ENCODE measurements at places on chromosomes 7 and 10.

DNA sequence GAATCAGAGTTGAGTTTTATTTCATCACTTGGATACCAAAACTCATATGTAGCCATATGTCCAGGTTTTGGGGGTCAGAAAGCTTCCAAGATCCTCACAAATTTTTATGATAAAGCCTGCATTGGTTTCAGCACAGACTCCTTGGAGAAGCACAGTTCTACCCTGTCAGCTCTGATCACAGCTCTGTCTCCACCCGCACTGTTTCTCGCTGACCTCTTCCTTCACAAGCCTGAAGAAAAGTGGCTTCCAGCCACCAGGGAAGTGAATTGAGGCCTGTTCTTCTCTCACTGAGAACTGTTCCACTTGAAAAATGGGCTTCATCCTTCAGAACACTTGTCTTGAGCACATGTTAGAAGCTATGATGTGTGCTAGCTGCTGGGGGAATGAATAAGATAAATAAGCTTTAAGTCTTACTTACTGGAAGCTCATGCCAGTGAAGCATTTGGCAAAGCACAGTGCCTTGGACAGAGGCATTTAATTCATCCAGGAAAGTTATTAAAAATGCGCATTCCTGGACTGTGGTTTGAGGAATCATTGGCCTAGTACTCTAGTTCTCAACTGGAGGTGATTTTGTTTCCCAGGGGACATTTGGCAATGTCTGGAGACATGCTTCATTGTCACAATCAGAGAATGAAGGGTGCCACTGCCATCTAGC is 133.6 kb downstream of the BMPER start:
- DNase-seq, result no peak

GRCh38 chr7:132113536-132114371 is 462.5 kb downstream of the PLXNA4 start:
- no peak for DNase-seq

DNA sequence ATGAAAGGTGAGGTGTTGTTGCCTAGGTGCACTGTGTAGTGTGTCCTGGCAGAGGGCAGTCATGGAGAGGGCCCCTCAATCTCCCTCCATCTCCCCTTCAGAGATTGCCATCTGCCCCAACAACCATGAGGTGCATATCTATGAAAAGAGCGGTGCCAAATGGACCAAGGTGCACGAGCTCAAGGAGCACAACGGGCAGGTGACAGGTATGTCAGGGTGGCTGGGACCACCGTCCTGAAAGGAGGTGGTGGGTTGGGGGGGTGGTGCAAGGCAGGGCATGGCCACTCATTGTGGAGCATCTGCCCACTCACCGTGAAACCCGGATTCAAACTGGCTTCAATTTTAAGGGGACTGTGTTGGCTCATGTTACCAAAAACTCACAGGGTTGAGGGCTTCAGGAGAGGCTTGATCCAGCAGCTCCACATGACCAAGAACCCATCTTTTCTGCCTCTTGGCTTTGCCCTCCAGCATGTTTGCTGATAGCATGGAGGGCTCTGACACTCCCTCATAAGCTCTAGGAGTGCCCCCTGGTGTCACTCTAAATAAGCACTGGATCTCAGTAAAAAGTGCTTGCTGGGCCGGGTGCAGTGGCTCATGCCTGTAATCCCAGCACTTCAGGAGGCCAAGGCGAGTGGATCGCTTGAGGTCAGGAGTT is 12.2 kb downstream of the ARPC1B start:
- no peak for DNase-seq

- no peak for DNase-seq
These were observed 127.5 kb downstream of the COL28A1 start for GRCh38 chr7:7408001-7408770.

DNA sequence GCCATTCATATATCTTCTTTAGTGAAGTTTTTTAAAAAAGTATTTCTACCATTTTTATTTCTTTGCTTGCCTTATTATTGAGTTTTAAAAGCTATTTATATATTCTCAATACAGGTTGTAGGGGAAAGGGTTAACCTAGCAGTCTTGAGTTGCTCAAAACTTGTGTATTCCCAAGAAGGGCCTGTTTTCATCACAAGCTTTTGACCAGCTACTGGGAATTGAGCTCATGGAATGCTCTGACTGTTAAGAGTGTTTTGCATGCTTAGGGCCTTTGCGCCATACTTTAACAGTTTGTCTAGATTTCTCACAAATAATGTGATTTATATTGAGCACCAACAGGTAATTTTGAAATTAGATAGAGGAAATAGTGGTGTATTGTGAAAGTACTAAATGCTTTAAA is 72.0 kb upstream of the CALCR start:
- no peak for DNase-seq

DNA sequence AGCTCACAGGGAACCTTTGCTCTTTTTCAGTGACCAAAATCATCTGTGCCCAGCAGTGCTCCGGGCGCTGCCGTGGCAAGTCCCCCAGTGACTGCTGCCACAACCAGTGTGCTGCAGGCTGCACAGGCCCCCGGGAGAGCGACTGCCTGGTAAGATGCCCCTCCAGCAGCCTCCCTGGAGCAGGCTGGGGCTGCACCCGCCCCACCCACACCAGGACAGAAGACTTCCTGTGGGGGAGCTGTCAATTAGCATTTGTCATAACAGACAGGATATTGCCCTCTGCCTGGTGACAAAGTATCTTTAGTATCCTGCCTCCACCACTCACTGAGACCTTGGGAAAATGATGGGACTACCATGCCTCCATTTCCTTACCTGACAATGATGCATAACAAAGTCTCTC is 133.7 kb downstream of the EGFR start:
- no peak for DNase-seq

GRCh38 chr7:71349682-71350481 is 217.9 kb downstream of the GALNT17 start:
- DNase-seq, result no peak

GRCh38 chr7:95045236-95045923 is 138.0 kb downstream of the PPP1R9A start:
- no peak for DNase-seq

DNA sequence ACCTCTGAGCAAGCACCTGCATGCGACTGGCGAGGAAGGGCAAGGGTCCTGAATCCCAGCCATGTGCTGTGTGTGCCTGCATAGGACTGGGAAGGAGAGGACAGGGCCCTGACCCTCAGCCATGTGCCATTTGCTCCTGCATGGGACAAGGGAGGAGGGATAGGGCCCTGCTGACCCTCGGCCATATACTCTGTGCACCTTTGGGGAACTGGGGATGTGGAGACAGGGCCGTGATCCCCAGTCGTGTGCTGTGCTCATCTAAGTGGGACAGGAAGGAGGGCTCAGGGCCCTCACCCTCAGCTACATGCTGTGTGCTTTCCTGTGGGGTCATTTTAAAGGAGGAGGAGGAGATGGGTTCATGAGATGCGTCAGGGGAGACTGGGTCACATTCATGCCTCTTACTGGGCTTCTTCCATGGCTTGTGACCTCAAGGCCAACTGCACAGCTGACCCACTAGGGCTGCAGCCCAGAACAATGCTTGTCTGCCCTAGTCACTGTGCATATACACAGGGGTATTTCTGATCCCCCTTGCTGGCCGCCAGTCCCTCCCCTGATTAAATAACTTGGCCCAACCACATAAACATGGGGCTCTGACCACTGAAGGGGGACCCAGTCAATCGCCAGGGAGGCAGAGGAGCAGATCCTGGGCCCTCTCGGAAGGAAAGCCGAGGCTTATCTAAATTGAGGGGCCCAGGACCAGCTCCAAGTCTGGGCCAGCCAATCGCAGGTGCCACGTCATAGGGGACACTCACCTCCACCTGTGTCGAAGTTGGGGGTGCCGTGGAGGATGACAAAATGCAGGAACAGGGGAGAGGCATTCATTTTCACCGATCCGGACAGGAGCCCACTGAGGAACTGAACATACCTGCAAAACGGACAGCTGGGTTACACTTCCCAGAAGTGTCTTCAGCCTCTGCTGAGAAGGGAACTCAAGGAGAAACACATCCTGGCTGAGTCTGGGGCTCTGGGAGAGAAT is 167.3 kb downstream of the TNS3 start:
- DNase-seq, result no peak

DNA sequence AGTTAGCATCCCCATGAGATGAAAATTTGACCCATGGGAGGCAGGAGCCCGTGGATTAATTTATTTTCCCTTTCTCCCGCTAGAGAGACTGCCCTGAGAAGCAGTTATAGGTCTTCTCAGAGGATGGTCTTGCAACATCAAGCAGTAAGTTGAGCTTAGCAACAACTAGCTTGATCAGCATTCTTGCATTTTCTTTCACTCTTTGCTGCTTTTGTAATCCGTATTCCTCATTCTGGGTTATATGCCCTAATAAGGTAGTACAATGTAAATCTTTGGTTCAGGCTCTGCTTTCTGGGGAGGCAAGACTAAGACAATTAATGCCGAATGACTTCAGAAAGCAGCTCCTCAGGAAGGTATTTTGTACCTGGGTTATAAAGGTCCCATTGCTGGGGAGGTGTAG is 146.8 kb downstream of the FZD1 start:
- DNase-seq, result no peak

DNA sequence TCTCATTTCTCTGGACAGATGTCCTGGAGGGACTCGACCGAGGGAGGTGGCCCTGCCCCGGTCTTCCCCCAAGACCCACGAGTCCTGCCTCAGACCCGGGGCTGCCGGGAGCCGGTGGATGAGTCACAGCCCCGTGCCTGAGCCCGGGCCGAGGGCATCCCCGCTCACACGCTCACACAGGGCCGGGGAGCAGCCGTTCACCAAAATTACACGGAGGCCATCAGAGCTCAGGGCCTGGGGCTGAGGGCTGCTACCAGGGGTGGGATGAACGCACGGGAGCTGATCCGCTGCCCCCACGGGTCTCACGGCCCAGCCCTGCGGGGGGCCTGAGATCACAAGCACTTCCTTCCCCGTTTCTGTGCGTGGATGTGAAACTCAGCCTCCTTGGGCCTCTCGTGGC is 17.5 kb downstream of the FAM20C start:
- DNase-seq, result no peak

DNA sequence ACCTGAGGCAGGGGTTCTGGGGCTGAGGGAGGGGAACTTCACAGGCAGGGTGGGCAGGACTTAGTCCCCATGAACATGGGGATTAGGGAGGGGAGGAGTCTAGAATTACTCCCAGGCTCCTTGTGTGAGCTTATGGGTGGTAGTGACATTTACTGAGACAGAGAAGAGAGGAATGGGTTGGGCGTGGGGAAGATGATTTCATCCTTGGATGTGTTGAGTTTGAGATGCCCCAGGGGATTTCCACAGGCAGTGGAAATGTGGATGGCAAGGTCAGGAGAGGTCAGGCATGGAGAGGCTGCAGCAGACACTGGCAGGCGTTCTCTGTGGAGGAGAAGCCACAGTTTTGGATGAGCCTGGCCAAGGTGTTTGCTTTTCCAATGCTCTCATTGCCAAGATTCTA is 26.4 kb upstream of the GSDME start:
- no peak for DNase-seq

DNA sequence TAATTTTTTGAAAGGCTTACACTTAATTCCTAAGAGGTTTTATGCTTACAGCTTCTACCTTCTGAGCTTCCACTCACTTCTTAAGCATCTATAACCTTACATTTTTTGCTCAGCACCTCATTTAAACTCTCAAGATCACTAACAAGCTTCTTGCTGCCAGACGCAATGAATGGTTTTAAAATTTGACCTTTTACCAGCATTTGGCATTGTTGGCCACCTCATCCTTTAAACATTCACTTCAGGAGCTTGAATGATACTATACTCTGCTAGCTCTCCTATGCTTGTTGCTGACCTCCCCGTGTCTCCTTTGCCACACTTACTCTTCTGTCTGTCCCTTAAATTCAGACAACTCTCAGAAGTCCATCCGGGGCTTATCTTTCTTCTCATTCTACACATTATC is 37.7 kb upstream of the ODAD2 start:
- DNase-seq, result no peak

DNA sequence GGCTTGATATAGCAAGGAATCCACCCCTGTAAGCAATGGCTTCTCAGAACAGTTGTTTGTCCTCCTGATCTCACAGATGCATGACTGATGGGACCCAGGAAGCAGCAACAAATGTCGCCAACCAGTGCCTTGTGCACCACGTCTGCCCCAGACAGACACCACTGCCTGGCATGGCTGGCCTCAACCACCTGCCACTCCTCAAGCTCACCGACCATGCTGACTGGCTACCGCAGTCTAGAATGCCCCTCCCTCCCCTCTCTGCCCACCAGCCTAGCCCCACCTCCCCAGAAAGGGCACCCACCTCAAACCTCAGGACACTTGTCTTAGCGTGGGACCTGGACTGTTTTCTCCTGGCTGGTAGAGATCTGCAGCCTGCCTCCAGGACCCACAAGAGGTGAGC is 24.0 kb downstream of the LRRC20 start:
- no peak for DNase-seq

- DNase-seq, result no peak
These were observed 62.1 kb downstream of the IQUB start for GRCh38 chr7:123472327-123472726.

DNA sequence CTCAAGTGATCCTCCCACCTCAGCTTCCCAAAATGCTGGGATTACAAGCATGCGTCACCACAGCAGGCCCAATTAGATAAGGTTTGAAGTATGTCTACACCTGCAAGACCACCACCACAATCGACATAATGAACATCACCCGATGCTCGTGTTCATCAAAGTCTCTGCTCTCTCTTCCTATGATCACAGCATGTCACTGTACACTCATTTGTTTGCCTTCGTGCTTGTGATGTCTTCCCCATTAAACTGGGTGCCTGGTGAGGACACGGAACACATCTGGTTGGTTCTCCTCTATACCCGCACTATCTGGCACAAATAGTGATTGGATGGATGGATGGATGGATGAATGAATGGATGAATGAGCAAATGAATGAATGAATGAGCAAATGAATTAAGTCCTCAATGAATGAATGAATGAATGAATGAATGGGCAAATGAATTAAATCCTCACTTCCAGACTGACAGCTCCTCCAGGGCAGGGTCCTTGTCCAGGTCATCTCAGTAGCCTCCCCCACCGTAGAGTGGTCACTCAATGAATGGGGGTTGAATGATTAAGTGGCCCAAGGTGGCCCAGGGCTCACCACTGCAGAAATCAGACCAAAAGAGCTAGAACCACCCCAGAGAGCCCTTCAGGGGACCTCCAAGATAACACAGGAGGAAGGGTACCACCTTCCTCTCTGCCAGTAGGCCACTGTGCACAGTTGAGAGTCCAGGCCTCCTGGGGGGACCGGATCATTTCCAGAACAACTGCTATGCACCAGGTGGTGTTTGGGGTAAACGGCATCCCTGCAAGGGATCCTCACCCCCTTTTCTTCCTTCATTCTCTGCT is 101.9 kb upstream of the TNRC18 start:
- DNase-seq, result no peak

GRCh38 chr10:24907956-24908355 is 44.5 kb downstream of the PRTFDC1 start:
- no peak for DNase-seq

- no peak for DNase-seq
These were observed 205.0 kb downstream of the TFEC start for GRCh38 chr7:115825456-115826115.

Data from iPS DF 6.9 (cell line).